Left renal cortex interstitium (tissue), 4 donors: ENCODE measurements at places on chromosomes 4 and X. TPM values are rescaled to one million over a fixed set of nuclear protein-coding genes. Genes with fewer than 3 reads are reported as not detected.
A peak's percentile ranks its signal among the peaks of the same experiment; 100 is the strongest.

- peak; percentile 55 for DNase-seq
Measured at GRCh38 chr4:18020671-18021469, 685 bp downstream of the LCORL start.

- no peak for DNase-seq
Measured at GRCh38 chrX:150372280-150372679, 9.2 kb downstream of the MAMLD1 start.

The RRH gene
- 0.32 TPM for polyA plus RNA-seq

DNA sequence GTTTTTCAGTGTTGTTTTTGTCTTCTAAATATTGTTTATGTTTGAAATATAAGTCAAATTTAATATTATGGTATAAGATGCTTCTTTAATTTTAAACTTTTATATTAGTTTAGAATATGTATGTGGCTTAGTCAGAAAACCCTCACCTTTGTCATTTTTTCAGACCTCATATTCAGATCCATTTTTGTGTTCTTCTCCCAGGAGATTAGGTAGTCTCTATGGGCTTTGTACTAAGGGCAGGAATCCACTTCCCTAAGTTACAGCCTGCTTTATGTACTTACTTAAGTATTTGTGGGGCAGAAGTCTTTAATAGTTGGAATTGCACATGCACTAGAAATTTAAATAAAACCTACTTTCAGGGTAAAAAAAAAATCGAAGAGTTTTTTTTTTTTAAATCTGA lies 63.5 kb upstream of the TENM3 start:
- DNase-seq = no peak

The QRFPR gene
- polyA plus RNA-seq = 0.90 TPM

GRCh38 chr4:147846318-147847155 lies 114.6 kb downstream of the ARHGAP10 start:
- DNase-seq = no peak

The IL3RA gene
- 12.3 TPM for polyA plus RNA-seq

The CLDN22 gene
- polyA plus RNA-seq = 0.35 TPM

The TMPRSS11F gene
- not detected for polyA plus RNA-seq

- DNase-seq = no peak
Measured at GRCh38 chr4:83149865-83150652, 35.5 kb upstream of the PLAC8 start.

The NPFFR2 gene
- 1.3 TPM for polyA plus RNA-seq

DNA sequence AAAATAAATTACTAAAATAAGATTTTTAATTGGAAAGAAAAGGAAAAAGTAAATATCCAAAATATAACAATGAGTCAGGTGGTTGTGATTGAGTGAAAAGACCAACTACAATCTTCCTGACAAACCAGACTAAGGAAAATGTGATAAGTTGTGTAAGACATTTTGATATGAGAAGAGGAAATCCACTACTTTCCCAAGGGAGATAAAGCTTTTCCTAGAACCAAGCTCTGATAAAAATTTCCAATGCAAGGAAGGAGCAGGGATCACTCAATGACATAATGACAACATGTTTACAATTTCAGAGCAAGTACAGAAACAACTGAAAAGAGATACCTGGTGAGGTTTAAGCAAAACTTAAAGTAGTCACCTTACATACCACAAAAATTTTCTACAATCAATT lies 305.1 kb upstream of the RASGEF1B start:
- DNase-seq = no peak

DNA sequence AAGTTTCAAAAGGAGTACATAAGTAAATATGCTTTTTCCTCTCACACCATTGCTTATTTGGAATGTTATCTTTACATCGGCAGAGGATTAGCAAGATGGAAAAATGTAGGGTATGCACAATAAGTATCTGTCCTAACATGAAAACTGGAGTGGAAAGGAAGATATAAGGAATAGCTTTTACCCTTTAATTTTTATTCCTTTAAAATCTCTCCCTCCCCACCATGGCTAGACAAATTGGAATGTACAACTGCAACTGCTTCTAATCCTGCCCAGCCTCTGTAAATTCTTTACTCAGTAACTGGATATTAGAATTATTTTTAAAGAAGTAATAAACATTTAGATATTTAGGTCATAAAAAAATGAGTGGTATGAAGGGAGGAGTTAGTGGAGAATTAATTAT lies 171.5 kb downstream of the PCDH18 start:
- DNase-seq = no peak

GRCh38 chr4:37733240-37733867 lies 47.2 kb upstream of the RELL1 start:
- no peak for DNase-seq

- no peak for DNase-seq
Measured at GRCh38 chr4:472881-473569, 25.9 kb downstream of the ZNF721 start.

The DRD5 gene
- 0.44 TPM for polyA plus RNA-seq

The TSPAN7 gene
- 41.9 TPM for polyA plus RNA-seq

- no peak for DNase-seq
Measured at GRCh38 chr4:87679449-87680169, 29.5 kb downstream of the DMP1 start.

GRCh38 chrX:40201329-40201885 lies 103.6 kb upstream of the BCOR start:
- DNase-seq = no peak

- DNase-seq = no peak
Measured at GRCh38 chr4:3291969-3292570, 751 bp upstream of the RGS12 start.

- DNase-seq = no peak
Measured at GRCh38 chrX:17820100-17820499, 41.0 kb downstream of the RAI2 start.

DNA sequence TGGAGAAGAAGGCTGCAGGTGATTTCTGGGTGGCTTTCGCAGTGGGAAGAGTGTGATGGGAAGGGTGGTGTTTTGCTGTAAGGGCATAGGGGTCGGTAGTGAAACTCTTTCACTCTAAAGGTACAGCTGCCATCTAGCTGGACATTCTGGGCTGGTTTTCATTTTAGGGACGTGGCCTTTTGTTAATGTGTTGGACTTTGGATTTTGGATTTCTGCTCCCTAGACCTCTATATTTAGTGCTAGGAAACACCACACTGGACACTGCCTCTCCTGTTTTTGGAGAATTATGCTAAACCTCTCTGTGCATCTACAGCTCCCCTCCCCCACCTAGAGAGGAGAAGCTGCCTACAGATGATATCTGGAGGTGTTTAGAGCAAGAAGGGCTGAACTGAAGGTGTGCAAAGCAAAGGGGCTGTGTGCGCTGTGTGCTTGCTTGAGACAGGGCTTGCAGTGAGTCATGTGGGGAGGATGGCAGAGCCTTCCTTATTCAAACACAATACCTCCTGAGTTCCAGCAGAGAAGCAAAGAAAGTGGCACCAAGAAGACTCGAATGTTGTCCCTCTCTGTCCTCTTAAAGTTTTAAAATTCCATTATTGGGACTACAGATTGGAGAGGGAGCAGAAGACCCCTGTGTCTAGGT lies 47.9 kb downstream of the STARD8 start:
- no peak for DNase-seq

DNA sequence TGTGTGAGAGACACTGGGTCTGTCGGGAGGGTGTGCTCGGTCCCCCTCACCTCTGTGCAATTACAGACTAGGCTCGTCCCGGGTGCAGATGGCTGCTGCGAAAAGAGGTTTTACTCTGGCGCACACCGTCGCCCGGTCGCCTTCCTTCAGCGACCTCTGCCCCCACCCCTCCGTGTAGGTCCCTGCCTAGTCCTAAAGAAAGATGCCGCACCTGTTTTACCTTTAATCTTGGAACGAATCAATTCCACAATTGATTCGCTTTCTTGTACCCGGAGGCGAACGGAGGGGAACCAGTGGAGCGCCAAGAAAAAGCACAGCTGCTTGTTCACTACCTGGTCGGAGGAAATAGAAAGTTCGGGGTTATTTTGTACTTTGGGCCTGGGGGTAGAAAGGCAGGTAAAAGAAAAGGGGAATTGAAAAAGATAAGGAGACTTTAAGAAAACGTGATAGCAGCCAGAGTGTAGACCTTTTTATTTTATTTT lies 1.2 kb downstream of the NPNT start:
- no peak for DNase-seq

GRCh38 chr4:141346144-141346543 lies 125.4 kb downstream of the ZNF330 start:
- DNase-seq = no peak

The SH2D1A gene
- 0.34 TPM for polyA plus RNA-seq

- DNase-seq = no peak
Measured at GRCh38 chrX:29690061-29690460, 525.3 kb upstream of the MAGEB2 start.

DNA sequence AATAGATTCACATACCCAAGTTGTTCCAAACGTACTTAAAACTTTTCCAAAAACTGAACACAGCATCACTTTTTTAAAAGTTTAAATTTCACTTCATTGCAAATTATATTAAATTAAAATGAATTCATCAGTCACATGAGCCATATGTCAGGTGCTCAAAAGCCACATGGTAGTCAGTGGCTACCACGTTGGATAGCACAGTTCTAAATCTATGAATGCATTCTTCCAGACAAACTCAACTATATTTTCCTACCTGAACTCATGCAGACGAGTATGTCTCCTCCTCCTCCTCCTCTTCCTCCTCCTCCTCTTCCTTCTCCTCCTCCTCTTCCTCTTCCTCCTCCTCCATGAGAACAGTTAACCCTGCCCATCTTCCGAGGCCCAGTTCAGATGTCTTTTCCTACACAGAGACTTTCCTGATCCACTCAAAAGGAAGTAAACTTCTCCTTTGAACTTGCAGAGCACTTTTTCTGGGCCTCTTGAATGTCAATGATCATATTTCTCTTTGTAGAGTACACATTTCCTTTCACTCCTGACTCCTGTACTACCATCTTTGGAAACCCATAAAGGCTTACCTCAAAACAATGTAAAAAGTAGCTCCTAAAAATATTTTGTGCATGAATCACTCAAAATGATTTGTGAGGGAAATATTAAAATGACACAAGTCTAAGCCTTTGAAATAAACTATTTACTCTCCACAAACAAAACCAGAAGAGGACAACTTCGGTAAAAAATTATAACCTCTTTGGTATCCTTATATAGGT lies 172.6 kb downstream of the AMELX start:
- DNase-seq = no peak

- no peak for DNase-seq
Measured at GRCh38 chr4:154406018-154406795, 85.4 kb downstream of the DCHS2 start.

GRCh38 chr4:17013382-17014006 lies 115.0 kb upstream of the LDB2 start:
- no peak for DNase-seq

DNA sequence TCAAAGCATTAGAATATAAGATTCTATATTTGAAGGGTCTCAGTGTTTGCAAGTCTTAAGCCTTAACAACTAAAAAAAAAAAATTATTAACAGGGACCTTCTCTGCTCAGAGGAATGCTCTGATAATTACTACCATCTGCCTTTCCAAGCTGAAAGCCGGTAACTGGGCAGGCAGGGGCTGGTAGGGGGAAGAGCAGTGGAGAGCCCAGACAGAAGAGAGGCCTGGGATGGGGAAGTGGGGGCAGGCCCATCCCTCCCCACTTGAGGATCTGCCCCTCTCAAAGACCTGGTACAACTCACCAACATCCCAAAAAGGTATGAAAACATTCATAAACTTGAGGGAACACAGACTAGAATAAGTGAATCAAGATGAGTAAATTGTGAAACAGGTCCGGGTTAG lies 113.9 kb downstream of the QDPR start:
- no peak for DNase-seq

The FRMPD3 gene
- polyA plus RNA-seq = 0.55 TPM

DNA sequence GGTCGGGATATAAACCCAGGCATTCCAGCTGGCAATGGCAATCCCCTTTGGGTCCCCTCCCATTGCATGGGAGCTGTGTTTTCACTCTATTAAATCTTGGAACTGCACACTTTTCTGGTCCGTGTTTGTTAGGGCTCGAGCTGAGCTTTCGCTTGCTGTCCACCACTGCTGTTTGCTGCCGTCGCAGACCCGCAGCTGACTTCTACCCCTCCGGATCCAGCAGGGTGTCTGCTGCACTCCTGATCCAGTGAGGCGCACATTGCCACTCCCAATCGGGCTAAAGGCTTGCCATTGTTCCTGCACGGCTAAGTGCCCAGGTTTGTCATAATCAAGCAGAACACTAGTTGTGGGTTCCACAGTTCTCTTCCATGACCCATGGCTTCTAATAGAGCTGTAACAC lies 1322.1 kb downstream of the ADGRL3 start:
- DNase-seq = no peak

DNA sequence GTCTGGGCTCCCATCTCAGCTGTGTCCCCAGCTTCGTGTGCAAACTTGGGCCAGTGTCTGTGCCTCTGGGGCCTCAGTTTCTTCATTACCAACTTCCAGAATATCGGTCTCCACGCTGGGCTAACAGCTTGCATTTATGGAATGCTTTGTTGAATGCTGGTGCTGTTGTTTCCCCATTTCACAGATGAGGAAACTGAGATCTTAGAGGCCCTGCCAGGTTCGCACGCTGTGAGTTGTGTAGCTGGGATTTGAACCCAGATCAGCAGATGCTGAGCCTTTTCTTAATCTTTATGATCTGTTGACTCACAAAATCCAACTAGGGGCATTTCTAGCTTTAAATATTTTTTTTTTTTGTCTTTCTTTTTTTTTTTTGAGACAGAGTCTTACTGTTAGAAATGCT lies 101.5 kb upstream of the STX18 start:
- DNase-seq = no peak

The GUCY1A1 gene
- 88.5 TPM for polyA plus RNA-seq

GRCh38 chrX:94400488-94400887 lies 726.5 kb downstream of the FAM133A start:
- DNase-seq = no peak

The PDZD4 gene
- 11.5 TPM for polyA plus RNA-seq

DNA sequence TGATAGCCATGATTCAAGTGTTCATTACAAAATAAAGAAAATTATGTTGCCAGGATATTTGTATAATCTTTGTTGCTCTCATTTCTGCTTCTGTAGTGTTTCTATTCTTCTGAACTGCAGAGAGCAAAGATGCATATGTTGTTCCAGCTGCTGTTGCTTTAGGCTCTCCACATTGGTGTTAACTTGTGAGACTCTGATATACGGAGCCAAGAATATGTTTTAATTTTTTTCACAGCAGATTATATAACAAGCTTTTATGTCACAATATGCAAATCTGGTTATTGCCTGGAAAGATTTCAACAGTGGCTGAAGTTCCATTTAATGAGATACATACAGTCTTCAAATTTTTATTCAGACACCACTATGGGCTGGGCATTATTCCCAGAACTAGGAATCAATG lies 655.0 kb downstream of the GRXCR1 start:
- no peak for DNase-seq

GRCh38 chr4:82866706-82867385 lies 24.1 kb downstream of the SEC31A start:
- no peak for DNase-seq

DNA sequence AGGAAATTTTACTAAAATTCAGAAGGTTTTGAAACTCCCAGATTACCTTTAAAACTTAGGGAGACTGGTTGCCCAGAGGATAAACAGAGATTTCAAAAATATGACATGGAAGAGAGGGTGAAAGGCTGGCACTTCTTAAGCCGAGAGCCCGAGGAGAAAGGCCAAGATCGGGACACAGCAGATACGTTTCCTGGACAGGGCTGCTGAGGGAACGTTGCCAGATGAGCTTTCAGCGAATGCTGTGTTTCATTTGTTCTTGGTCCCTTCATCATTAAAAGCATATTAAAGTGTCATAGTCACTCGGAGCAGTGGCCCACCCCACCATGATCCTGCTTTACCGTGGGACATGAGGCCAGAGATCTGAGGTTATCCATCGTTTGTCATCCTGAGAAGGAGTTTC lies 37.9 kb upstream of the STOX2 start:
- no peak for DNase-seq

- no peak for DNase-seq
Measured at GRCh38 chr4:181761156-181761555, 482.0 kb upstream of the TENM3 start.

The RBPJ gene
- 79.0 TPM for polyA plus RNA-seq

The STARD8 gene
- polyA plus RNA-seq = 18.5 TPM

- DNase-seq = no peak
Measured at GRCh38 chr4:175422331-175422730, 389.7 kb downstream of the GPM6A start.
